ENCODE measurements at places on chromosomes 6 and 20.

DNA sequence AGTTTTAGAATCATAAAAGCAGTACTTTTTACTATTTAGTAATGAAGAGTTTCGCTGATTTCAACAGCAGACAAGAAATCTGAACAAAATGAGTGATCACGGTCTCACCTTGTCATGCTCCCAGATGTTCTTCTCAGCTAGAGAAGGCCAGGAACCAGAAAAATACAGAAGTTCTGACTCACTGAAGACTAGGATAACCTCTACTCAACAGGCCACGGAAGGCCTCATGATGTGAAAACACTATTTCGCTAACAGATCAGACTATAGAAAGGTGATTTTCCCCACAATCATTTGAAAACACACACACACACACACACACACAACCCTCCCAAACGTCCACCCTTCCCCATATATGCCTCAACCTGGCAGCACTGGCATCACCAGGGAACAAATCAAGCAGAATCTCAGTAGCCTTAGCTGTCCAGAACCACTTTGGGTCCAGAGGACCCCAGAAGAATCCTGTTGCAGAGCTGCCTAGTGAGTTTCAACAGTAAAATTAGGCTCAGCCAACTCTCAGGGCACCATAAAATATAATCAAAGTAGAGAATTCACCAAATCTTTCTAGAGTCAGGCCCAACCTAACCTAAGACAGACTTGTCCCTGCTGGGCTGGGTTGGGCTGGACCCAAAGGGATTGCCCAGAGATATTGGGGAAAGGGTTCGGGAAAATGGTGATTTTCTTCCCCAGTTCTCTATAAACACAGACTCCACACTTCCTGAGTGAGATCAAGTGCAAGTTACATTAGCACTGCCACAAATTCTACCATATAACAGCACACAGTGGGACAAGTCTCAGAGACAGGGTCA is 7.9 kb downstream of the EXOC2 start:
- DNase-seq: no peak

GRCh38 chr6:161272635-161273273 is 1.1 kb downstream of the AGPAT4 start:
- DNase-seq: no peak

DNA sequence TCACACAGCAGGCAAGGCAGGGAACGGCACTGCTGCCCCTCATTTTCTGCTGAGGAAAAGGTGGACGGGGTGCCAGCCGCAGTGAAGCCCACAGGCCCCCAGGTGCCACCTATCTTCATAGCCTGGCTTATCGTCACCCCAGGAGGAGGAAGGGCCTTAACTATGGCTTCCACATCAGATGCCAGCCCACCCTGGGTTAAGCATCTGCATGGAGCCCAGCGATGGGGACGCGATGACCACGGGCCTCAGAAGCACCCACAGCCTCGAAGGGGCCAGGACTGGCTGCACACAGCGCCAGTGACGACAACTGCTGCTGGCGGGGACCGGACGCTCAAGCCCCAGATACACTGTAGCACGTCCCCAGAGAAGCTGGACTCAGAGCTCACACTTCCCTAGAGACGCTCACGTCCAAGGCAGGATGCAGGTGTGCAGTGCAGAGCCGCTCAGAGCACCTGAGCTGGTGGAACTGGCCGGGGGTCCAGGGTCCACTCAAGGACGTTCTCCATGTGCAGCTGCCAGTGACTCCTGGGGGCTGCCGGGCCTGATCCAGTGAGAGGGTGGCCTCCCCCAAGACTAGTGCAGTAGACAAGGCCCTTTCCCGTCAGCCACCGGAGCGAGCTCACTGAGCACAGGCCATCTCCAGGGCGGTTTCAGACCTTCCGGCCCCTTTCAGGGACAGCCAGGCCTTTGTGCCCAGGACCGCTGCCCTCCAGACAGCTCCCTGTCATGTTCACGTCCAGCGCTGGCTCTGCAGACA is 83.0 kb downstream of the YTHDF1 start:
- no peak for DNase-seq

GRCh38 chr20:25389858-25390537 is 637 bp downstream of the ABHD12 start:
- DNase-seq: no peak

GRCh38 chr6:168601546-168601945 is 160.6 kb downstream of the SMOC2 start:
- DNase-seq: no peak

DNA sequence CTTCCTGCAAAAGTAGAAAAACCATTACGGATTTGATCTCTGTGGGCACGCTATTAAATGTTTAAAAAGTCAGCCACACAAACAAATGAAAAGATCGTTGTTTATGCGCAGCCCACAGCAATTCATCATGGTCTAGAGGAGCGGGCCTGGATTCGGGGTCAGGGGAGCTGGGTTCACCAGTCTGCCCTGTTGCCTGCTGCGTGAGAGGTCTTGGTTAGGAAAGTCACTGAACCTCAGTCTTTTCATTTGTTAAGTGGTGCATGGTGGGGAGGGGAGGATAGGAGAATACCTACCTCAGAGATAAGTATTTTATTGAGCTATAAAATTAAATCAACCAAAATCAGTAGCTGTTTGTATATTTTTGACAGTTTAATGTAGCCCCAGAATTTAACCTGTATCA is 47.3 kb upstream of the FYN start:
- no peak for DNase-seq
